ENCODE measurements at places on chromosomes 7 and 10. TPM values are rescaled to one million over a fixed set of nuclear protein-coding genes. Genes with fewer than 3 reads are reported as not detected.

DNA sequence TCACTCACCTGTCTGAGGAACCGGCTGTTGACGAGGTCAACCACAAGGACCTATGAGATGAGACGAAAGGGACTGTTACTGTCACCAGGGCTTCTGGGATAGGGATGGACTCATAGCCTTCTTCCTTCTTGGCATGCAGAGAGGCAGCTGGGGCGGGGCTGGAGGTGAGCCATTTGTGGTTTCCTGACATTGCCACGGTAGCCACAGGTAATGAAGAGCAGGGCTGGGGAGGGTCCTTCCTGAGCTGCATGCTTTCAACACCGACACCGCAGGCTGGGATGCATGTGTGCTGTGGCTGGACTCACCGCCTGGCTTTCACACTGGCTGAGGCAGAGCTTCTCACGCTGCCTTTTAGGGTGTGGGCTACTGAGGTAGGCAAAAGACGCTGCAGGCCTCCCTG is 46.4 kb upstream of the MKRN1 start:
- no peak overlapping the region for H3K27ac ChIP-seq
- peaks cover 3% of the 10 kb centered on the region for H3K4me1 ChIP-seq
- H3K4me3 ChIP-seq = no peak overlapping the region

DNA sequence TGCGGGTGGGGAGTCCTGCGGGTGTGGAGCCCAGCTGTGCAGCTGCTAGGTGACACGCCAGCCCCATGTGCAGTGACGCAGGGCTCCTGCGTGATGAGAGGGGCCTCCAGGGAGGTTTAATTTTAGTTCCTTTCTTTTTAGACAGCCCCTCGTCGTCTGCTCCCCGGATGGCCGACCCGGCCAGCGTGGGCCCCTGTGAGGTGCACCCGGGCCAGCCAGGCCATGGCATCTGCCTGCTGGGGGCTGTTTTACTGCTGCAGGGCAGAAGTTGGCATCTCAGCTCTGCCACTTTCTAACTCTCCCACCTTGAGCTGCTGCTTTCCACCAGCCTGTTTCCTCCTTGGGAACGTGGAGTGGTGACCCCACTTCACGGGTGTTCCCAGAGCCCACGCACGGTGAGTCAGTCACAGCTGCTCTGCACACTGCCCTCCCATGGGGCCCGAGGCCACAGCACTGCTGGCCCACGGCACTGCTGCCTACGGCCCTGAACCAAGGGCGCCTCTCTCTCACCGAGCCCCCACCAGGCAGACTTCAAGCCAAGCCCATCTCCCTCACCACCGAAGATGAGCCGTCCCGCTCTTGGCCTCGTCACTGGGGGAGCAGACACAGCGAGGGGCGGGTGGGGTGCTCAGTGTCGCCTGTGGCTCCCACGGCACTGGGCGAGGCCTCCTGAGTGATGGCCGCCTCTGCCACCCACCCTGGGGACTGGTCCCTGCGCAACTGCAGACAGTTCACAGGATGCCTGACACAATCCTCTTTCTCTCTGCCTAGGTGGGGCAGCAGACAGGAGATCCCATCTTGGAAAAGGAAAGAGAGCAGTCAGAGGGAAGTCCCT is 21.3 kb downstream of the CYP2W1 start:
- H3K36me3 ChIP-seq = peaks cover 5% of the 10 kb centered on the region
- no peaks in the 10 kb centered on the region for H3K27me3 ChIP-seq
- DNase-seq = no peak
- no peak overlapping the region for H3K4me3 ChIP-seq

GRCh38 chr7:112665709-112666108 is 124.5 kb downstream of the TMEM168 start:
- H3K4me1 ChIP-seq = no peaks in the 10 kb centered on the region
- H3K27ac ChIP-seq = no peak overlapping the region
- no peak overlapping the region for H3K4me3 ChIP-seq
- no peaks in the 10 kb centered on the region for H3K36me3 ChIP-seq
- no peak for DNase-seq

The FGFR2 gene
- total RNA-seq = not detected

- no peak overlapping the region for H3K4me3 ChIP-seq
- no peak for DNase-seq
- no peaks in the 10 kb centered on the region for H3K27me3 ChIP-seq
- no peak overlapping the region for H3K27ac ChIP-seq
These were observed 47.8 kb downstream of the NOD1 start for GRCh38 chr7:30430777-30431176.

The FKBP6 gene
- total RNA-seq = not detected

GRCh38 chr7:73844131-73844547 is 1.8 kb upstream of the METTL27 start:
- H3K4me3 ChIP-seq = no peak overlapping the region
- no peak for DNase-seq
- H3K27ac ChIP-seq = no peak overlapping the region
- H3K4me1 ChIP-seq = peaks cover 11% of the 10 kb centered on the region
- H3K36me3 ChIP-seq = no peaks in the 10 kb centered on the region
- H3K27me3 ChIP-seq = peaks cover 2% of the 10 kb centered on the region

DNA sequence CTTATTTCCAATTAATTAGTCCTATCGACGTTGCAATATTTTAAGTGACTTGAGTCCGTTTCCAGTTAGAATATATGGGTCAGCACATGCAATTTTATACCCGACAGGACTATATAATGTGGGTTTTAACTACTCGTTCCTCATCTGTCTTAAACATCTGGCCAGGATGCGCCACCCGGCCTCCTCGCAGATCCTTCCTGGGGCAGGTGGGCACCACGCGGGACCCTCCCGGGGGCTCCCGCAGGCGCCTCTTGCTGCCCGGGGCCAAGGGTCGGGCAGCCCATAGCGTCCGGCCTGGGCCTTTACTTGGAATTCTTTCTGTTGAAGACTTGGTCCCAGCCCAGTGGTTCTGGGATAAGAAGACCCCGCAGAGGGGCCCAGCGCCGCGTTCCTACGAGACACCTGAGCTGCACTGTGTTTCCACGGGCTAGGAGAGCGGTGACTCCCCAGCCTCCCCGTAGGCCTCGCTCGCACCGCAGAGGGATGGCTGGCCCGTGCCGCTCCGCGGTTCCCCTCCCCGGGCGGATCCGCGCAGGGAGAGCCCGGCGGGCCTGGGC is 10.1 kb upstream of the MNX1 start:
- H3K36me3 ChIP-seq = no peaks in the 10 kb centered on the region
- no peak overlapping the region for H3K27ac ChIP-seq
- H3K4me1 ChIP-seq = peaks cover 24% of the 10 kb centered on the region
- DNase-seq = no peak
- no peak overlapping the region for H3K4me3 ChIP-seq

The HOXA7 gene
- not detected for total RNA-seq

The ASZ1 gene
- total RNA-seq = not detected

- H3K36me3 ChIP-seq = peaks cover 30% of the 10 kb centered on the region
- H3K27ac ChIP-seq = no peak overlapping the region
- no peaks in the 10 kb centered on the region for H3K4me1 ChIP-seq
- DNase-seq = no peak
- H3K4me3 ChIP-seq = no peak overlapping the region
These were observed 74.9 kb upstream of the OGDHL start for GRCh38 chr10:49837051-49837478.
